ENCODE measurements at places on chromosomes 12 and 14.

GRCh38 chr12:15558915-15559528 is 230.2 kb downstream of the EPS8 start:
- DNase-seq: no peak

GRCh38 chr12:45433441-45433868 is 217.6 kb downstream of the ANO6 start:
- DNase-seq: no peak

DNA sequence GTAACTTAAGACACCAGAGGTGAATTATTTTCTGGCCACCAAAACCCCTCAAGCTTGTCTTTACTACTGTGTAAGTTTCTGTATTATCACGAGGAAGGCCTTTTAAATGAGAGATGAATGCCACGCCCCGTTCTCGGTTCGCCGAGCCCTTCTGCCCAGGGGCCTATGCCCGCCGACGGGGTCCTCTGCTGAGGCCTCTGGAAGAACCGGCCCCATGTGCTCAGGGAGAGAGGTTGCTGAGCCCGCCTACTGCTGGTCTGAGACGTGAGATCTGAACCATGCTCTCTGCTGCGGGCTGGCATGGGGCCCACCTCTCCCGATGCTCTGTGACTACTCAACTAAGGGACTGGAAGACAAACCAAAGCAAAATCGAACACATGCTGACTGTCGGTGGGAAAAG is 21.0 kb downstream of the AMN start:
- no peak for DNase-seq

DNA sequence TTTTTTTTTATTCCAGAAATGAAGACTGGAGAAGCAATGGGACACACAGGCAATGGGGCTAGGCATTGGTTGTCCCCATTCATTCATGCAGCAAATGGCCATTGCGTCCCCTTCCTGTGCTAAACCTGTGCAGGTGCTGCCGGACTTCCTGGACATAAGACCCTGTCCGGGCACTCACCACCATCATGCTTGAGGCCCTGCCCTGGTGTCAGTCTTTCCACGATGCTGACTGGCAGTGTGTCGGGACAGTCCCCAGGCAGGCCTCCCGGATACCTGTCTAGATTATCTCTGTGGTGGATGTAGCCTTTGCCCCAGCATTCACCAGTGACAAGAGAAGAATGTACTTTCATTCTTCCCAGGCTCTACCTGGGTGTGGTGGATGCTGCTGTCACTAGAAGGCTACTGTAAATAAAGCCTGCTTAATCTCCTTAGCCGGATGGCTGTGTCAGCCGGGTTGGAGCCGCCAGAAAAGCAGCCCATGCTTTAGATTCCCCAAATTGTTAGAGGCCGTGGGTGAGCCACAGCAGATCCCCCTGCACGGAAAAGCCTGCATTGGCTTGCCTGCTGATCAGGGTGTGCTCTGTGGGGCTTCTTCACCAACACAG is 94.5 kb upstream of the PARP11 start:
- no peak for DNase-seq

DNA sequence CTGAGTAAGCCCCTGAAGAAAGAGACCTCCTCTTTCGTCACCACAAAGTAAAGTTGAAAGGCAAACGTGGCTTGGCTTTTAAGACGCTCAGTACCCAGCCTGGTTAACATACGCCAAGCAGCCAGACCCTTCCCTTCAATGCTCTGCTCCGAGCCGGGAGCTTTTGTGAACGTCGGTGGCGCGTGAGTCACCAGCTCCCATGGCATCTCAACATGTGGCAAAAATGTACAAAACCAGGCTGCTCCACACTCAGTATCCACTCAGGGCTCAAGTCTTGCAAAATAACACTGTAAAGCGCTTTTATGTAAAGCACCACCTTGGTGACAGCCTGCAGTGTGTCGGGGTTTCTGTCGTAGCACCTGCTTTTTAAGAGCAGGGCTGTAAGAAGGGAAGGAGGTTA is 89.0 kb downstream of the SETD3 start:
- no peak for DNase-seq

DNA sequence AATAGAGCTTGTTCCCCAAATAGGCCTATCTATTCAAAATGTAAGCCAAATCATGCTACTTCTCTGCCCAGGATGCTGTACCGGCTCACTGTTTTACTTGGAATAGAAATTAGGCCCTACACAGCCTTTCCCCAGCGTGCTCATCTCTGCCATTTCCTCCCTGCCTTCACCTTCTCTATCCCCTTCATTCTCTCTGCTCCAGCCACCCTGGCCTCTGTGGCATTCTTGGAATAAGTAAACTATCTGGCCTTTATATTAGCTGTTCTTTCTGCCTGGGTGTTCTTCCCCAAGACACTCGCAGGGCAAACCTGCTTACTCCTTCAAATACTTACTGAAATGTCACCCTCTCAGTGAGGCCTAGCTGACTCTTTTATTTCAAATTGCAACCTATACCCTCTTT is 30.9 kb upstream of the DYRK2 start:
- DNase-seq: no peak

GRCh38 chr12:6554168-6555017 is 1.4 kb downstream of the IFFO1 start:
- DNase-seq: peak; percentile 86

Data from activated CD4-positive, alpha-beta memory T cell treated with anti-CD3 and anti-CD28 coated beads for 36 hours (primary cell).